CD4-positive, alpha-beta T cell (primary cell): ENCODE measurements at places on chromosomes 12 and 14. TPM values are rescaled to one million over a fixed set of nuclear protein-coding genes. Genes with fewer than 3 reads are reported as not detected.

DNA sequence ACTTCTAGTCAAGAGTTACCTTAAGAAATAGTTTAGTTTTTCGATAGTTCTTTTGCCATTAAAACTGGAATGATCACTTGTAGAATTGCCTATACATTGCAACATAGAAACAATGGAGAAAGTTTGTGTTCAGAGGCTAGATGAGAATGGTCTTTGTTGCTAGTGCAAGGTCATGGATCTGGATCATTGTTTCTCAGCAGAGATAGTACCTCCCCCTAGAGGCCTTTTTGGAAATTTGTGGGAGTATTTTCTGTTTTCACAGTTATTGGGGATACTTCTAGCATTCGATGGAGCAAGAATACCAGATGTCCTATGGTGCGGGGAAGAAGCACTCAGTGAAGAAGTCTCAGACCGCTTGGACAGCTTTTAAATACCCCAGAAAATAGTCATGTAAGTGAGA is 138.8 kb upstream of the HMGA2 start:
- no peak for DNase-seq
- H3K36me3 ChIP-seq, result no peaks in the 10 kb centered on the region
- no peak overlapping the region for H3K27ac ChIP-seq
- no peaks in the 10 kb centered on the region for H3K4me1 ChIP-seq

- no peaks in the 10 kb centered on the region for H3K4me1 ChIP-seq
- H3K36me3 ChIP-seq, result no peaks in the 10 kb centered on the region
- H3K27ac ChIP-seq, result no peak within 1 kb of the TSS
- H3K4me3 ChIP-seq, result no peak within 1 kb of the TSS
Measured at GRCh38 chr12:10453156-10453555, at the start of gene KLRC1. KLRC1 (minus strand) TSS chr12:10453377; CDS start chr12:10451156, 2,221 bp downstream.

DNA sequence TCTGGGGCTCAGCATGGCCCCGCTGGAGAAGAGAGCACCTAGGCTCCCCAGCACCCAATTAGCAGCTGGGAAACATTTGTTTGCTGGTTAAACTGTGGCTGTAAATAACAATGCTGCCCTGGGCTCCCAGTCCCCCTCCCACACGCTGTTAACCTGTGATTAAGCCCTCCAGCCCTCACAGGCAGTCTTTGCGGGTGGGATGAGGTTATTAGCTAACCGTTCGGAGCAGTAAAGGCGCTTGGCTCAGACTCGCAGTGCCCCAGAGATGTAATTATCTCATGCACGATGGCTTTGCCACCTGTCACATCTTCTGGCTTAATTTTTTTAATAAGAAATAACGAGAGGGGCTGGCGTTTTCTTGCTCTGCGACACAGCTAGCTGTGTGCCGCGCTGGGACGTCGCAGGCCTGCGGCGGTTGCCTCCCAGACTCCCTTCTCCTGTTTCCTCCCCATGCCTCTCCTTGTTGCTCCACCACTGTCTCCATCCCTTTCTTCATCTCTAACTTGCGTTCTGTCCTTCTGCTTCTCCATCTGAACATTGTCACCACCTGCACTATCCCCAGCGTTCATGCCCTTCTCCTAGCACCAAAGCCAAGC is 239.2 kb upstream of the FKBP4 start:
- H3K27me3 ChIP-seq, result no peaks in the 10 kb centered on the region
- no peak overlapping the region for H3K4me3 ChIP-seq
- DNase-seq, result no peak
- no peaks in the 10 kb centered on the region for H3K4me1 ChIP-seq

DNA sequence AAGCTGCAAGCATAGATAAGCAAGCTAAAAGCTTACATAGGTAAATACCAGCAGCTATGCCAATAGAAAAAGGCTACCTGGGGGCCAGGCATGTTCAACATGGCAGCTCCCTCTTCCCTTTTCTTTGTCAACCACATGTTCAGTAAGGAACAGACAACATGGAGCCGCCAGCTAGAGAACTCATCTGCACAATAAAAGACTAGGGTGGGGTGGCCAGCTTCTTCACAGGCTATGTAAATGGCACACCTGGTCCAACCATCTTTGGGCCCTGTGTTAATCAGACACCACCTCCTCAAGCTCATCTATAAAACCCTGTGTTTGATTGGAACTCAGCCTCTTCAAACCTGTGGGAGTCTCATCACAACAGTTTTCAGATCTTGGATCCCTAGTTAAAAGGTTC is 129.7 kb upstream of the TMPO start:
- peaks cover 5% of the 10 kb centered on the region for H3K27me3 ChIP-seq
- no peak overlapping the region for H3K27ac ChIP-seq
- no peaks in the 10 kb centered on the region for H3K4me1 ChIP-seq

GRCh38 chr12:77667101-77667500 is 163.6 kb upstream of the NAV3 start:
- no peaks in the 10 kb centered on the region for H3K27me3 ChIP-seq
- no peak for DNase-seq
- no peaks in the 10 kb centered on the region for H3K36me3 ChIP-seq
- H3K27ac ChIP-seq, result no peak overlapping the region
- H3K4me3 ChIP-seq, result no peak overlapping the region

GRCh38 chr12:131506426-131506825 is 204.5 kb upstream of the SFSWAP start:
- DNase-seq, result no peak
- no peak overlapping the region for H3K4me3 ChIP-seq
- no peak overlapping the region for H3K27ac ChIP-seq
- no peaks in the 10 kb centered on the region for H3K36me3 ChIP-seq
- H3K4me1 ChIP-seq, result peaks cover 8% of the 10 kb centered on the region

DNA sequence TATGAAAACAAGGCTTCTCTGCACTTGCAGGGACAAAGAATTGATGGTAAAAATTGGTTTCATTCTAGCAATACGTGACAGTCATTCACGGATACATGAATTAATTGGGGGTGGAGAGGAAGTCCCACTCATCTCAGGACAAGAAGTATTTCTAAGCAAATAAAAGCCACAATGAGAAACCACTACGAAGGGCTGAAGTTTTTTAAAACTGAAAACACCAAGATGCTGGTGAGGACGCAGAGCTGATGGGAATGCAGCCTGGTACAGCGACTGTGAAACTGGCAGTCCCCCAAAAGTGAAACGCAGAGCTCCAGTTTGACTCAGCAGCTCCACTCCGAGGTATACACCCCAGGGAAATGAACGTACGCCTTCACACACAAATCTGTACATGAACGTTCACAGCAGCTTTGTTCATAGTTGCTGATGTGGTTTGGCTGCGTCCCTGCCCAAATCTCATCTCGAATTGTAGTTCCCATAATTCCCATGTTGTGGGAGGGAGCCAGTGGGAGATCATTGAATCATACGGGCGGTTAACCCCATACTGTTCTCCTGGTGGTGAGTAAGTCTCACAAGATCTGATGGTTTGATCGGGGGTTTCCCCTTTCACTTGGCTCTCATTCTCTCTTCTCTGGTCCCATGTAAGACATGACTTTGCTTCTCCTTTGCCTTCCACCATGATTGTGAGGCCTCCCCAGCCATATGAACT is 89.0 kb downstream of the SCARB1 start:
- H3K27ac ChIP-seq, result no peak overlapping the region
- H3K4me1 ChIP-seq, result peaks cover 25% of the 10 kb centered on the region
- H3K36me3 ChIP-seq, result no peaks in the 10 kb centered on the region
- DNase-seq, result no peak
- H3K4me3 ChIP-seq, result peak overlapping the region; percentile 29

GRCh38 chr12:4943067-4943937 is 33.6 kb downstream of the KCNA1 start:
- no peak overlapping the region for H3K27ac ChIP-seq
- peaks cover 11% of the 10 kb centered on the region for H3K27me3 ChIP-seq
- H3K36me3 ChIP-seq, result no peaks in the 10 kb centered on the region
- no peaks in the 10 kb centered on the region for H3K4me1 ChIP-seq
- no peak for DNase-seq

- DNase-seq, result no peak
- H3K27me3 ChIP-seq, result no peaks in the 10 kb centered on the region
- no peaks in the 10 kb centered on the region for H3K4me1 ChIP-seq
Measured at GRCh38 chr14:54814076-54814475, 88.5 kb downstream of the GCH1 start.

GRCh38 chr12:57176846-57177245 is 29.4 kb upstream of the LRP1-AS start:
- H3K4me1 ChIP-seq, result no peaks in the 10 kb centered on the region
- no peaks in the 10 kb centered on the region for H3K27me3 ChIP-seq
- no peaks in the 10 kb centered on the region for H3K36me3 ChIP-seq
- no peak overlapping the region for H3K27ac ChIP-seq
- H3K4me3 ChIP-seq, result no peak overlapping the region

SVOP gene
- total RNA-seq, result not detected

OR4K17 gene
- total RNA-seq, result not detected

AQP6 gene
- not detected for total RNA-seq

PPP4R4 gene
- 4.3 TPM for total RNA-seq

LRRC10 gene
- not detected for total RNA-seq
